ENCODE measurements at places on chromosomes 13 and 19.

DNA sequence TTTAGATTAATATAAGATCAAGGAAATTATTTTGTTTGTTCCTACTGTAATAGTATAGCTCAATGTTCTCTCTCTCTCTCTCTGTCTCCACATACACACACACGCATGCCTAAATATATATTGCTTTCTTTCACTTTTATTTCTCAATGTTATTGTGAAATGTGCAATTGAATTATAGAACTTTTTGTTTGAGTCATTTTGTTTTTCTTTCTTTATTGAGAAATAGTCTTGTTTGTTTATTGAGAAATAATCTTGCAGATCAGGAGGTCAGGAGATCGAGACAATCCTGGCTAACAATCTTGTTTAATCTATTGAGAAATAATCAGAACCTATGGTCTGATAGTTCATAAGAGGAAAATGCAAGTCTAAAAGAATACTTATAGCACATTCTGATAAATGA is 1581.3 kb downstream of the EFNB2 start:
- DNase-seq, result no peak
- no peaks in the 10 kb centered on the region for H3K27me3 ChIP-seq
- H3K4me1 ChIP-seq, result peaks cover 4% of the 10 kb centered on the region
- no peak overlapping the region for H3K4me3 ChIP-seq

DNA sequence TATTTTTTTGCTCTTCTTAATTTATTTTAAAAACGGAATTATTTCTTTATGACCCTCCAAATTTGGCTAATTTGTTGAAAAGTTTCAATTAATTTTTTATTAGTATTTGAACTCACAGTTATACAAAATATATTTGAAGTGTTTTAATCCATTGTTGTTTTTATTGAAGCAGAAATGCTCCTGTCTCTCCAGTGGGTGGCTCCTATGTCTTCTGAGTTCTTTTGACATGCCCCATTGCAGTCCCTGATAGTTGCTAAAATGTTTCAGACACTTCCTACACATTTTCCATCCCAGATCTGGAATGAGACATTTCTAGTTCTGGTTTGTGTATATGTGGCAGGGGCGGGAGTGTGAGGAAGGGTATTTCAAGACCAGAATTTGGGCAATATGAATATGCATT is 579.4 kb upstream of the PRR20A start:
- no peaks in the 10 kb centered on the region for H3K36me3 ChIP-seq
- DNase-seq, result no peak
- H3K4me3 ChIP-seq, result no peak overlapping the region

DNA sequence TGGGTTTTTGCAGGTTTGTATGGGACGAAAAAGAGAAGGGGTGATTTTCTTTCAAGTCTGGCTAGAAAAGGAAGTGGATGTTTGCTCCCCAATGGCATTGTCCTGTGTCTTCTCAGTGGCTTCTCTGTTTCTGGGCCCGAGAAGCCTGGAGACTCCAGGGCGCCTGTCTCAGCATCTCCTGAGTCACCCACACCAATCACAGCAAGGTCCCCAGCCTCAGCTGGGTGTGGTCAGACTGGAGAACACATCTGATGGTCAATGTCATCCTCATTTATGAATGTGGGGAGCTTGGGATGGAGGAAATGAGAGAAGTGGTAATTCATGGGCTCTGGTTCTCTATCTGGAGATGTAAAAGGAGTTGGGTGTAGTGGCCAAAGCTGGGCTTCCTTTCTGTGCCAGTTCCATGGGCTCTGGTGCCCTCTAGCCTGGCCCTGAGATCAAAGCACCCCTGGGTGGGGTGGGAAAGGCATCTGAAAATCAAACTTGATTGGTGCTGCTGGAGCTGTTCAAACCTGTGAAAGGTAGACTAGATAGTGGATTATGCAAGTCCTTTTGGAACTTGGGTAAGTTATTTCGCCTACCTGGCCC is 13.4 kb downstream of the RASL11A start:
- H3K27ac ChIP-seq, result no peak overlapping the region
- DNase-seq, result no peak
- no peaks in the 10 kb centered on the region for H3K36me3 ChIP-seq

DNA sequence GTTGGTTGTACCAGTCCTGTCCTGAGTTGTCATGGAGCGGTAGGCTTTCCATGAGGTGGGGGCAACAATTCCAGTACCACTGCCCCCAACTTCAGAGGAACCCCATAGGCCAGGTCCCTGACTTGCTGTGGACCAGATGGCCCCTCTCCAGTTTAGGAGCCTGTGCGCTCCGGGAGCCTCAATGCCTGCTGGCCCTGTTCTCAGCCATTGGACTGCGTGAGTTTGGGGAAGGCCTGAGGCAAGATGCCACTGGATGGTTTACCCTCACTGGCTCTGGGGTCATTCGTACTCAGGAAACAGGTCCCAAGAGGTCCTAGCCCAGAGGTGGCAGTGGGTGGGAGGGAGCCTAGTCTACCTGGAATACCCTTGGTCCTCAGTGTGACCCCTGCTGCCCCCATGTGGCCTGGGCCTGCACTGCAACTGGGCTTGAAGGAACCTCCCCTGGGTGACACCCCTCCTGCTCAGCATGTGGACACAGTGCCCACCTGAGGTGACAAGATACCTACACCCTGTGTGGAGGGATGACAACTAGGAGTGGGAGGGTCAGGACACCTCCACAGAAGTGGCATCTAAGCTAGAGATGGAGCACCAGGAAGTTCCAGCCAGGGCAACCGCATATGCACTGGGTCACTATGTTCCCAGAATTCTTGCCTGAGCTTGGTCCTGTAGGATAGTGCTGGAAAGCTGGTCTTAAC is 6.0 kb upstream of the PRR19 start:
- H3K4me1 ChIP-seq, result no peaks in the 10 kb centered on the region

DNA sequence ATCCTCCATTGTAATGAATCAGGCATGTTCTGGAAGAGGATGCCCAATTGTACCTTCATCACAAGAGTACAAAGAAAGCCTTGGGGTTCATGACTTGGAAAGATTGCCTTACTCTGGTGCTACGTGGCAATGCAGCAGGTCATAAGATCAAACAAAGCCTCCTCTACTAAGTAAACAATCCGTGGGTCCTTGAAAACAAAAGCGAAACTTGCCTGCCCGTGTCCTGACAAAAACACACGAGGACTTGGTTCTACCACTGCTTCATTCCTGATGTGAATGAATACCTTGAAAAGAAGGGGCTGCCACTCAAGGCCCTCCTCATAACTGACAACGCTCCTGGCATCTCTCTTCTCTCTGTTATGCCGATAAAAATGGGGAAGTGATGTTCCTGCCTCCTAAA is 18.9 kb downstream of the ZNF563 start:
- peaks cover 31% of the 10 kb centered on the region for H3K36me3 ChIP-seq
- H3K4me3 ChIP-seq, result no peak overlapping the region
- no peaks in the 10 kb centered on the region for H3K4me1 ChIP-seq
- H3K27me3 ChIP-seq, result no peaks in the 10 kb centered on the region
- H3K27ac ChIP-seq, result no peak overlapping the region

- no peak overlapping the region for H3K4me3 ChIP-seq
- no peaks in the 10 kb centered on the region for H3K4me1 ChIP-seq
- no peak overlapping the region for H3K27ac ChIP-seq
- no peaks in the 10 kb centered on the region for H3K36me3 ChIP-seq
- DNase-seq, result no peak
These were observed 1241.5 kb upstream of the MIR17HG start for GRCh38 chr13:90105849-90106496.

GRCh38 chr19:9474975-9475374 is 23.4 kb downstream of the ZNF560 start:
- H3K4me1 ChIP-seq, result no peaks in the 10 kb centered on the region
- H3K27ac ChIP-seq, result no peak overlapping the region
- peaks cover 4% of the 10 kb centered on the region for H3K36me3 ChIP-seq
- no peak overlapping the region for H3K4me3 ChIP-seq
- H3K27me3 ChIP-seq, result no peaks in the 10 kb centered on the region

GRCh38 chr19:13796301-13797057 is 1.2 kb downstream of the ZSWIM4 start:
- peaks cover 10% of the 10 kb centered on the region for H3K36me3 ChIP-seq
- peak overlapping the region; percentile 94 for H3K27ac ChIP-seq
- no peaks in the 10 kb centered on the region for H3K27me3 ChIP-seq
- no peak for DNase-seq
- H3K4me1 ChIP-seq, result peaks cover 11% of the 10 kb centered on the region
- H3K4me3 ChIP-seq, result peak overlapping the region; percentile 84

GRCh38 chr19:37470216-37470615 is 1.1 kb downstream of the ZNF570 start:
- peaks cover 18% of the 10 kb centered on the region for H3K4me1 ChIP-seq
- DNase-seq, result no peak
- H3K36me3 ChIP-seq, result peaks cover 9% of the 10 kb centered on the region
- no peaks in the 10 kb centered on the region for H3K27me3 ChIP-seq
- peak overlapping the region; percentile 98 for H3K27ac ChIP-seq
- H3K4me3 ChIP-seq, result peak overlapping the region; percentile 98

GRCh38 chr13:100290165-100290801 is 201.4 kb downstream of the PCCA start:
- no peak overlapping the region for H3K4me3 ChIP-seq
- peaks cover 4% of the 10 kb centered on the region for H3K4me1 ChIP-seq
- no peak for DNase-seq

DNA sequence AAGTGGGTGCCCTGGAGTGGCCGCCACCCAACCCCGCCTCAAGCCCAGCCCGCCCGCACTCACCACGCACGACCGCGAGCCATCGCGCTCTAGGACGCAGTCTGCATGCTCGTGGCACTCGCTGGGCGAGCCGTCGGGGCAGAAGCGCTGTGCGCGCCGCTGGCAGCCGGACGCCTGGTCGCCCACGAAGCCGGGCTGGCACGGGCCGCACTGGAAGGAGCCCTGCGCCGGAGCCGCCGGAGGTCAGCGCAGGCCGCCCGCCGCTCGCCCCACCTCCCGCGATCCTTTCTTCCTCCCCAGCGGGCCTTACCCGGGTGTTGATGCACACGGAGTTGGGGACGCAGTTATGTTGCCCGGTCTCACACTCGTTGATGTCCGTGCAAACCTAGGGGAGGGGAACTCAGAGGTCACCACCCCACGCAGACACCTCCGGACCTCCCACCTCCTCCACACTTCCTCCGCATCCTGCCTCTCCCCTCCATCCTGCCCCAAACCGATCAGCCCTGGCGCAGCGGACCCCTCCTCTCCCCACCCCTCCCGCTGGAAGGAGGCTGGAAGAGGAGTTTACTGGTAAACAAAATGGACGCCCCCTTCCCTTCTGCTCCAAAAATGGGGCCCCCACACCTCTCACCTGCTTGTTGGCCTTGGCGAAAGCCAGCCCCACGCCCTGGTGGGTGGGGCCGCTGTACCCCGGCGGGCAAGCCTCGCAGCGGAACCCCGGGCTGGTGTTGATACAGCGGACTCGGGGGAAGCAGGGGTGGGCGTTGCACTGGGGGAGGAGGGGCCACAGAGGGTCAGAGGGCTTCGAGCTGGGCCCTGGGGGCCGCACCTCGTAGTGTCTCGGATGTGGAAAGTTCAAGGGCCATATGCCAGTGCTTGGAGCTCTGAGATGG is 2.3 kb downstream of the COMP start:
- peak overlapping the region; percentile 17 for H3K27ac ChIP-seq
- DNase-seq, result no peak
- peaks cover 87% of the 10 kb centered on the region for H3K27me3 ChIP-seq
- H3K4me3 ChIP-seq, result peak overlapping the region; percentile 7

DNA sequence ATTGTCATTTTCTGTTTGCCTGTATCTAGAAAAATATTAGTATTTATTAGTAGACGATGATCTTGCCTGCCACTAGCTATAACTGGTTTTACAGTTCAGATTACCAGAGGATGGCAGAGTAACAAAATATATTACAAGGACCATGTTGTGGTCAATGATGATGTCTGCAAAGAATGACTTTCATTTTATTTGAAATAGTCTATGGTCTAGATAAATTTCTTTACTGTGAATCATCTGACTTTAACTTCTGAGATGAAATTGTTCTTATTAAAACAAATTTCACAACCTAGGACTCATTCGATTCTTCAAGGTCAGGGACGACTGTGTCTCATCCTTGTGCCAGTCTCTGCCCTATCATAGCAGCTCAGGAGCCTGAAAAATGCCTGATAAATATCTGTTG is 637.8 kb upstream of the KLF12 start:
- H3K4me1 ChIP-seq, result no peaks in the 10 kb centered on the region
- no peak overlapping the region for H3K27ac ChIP-seq
- H3K27me3 ChIP-seq, result no peaks in the 10 kb centered on the region
- no peaks in the 10 kb centered on the region for H3K36me3 ChIP-seq
- DNase-seq, result no peak

- peaks cover 13% of the 10 kb centered on the region for H3K4me1 ChIP-seq
- DNase-seq, result peak; percentile 22
- H3K4me3 ChIP-seq, result no peak overlapping the region
- no peaks in the 10 kb centered on the region for H3K27me3 ChIP-seq
- peak overlapping the region; percentile 88 for H3K27ac ChIP-seq
These were observed 101.3 kb downstream of the ARHGEF7 start for GRCh38 chr13:111216166-111216960.

GRCh38 chr13:103557878-103558277 is 491.7 kb upstream of the SLC10A2 start:
- H3K27me3 ChIP-seq, result no peaks in the 10 kb centered on the region
- no peak overlapping the region for H3K4me3 ChIP-seq
- DNase-seq, result no peak
- no peak overlapping the region for H3K27ac ChIP-seq
- no peaks in the 10 kb centered on the region for H3K36me3 ChIP-seq

DNA sequence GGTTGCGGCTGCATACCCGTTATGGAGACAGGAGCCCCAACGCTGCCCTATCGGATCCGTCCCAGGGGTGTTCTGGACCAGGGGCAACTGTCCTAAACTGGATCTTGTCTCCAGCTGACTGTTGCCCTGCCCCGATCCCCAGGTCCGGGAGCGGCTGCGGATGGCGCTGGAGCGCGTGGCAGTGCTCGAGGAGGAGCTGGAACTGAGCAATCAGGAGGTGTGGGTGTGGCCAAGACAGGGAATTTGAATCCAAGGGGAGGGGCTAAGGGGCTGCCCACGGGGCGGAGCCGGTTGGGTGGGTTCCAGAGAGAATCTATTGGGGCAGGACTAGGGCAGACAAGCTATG is 9.9 kb downstream of the PPFIA3 start:
- peaks cover 41% of the 10 kb centered on the region for H3K27me3 ChIP-seq
- H3K36me3 ChIP-seq, result no peaks in the 10 kb centered on the region
- H3K27ac ChIP-seq, result no peak overlapping the region
- no peak for DNase-seq
- H3K4me3 ChIP-seq, result no peak overlapping the region
- H3K4me1 ChIP-seq, result no peaks in the 10 kb centered on the region

- no peak for DNase-seq
- peaks cover 7% of the 10 kb centered on the region for H3K27me3 ChIP-seq
- H3K36me3 ChIP-seq, result no peaks in the 10 kb centered on the region
These were observed 44.3 kb upstream of the CEACAM21 start for GRCh38 chr19:41531438-41532311.

- peaks cover 8% of the 10 kb centered on the region for H3K27me3 ChIP-seq
- no peaks in the 10 kb centered on the region for H3K4me1 ChIP-seq
- no peaks in the 10 kb centered on the region for H3K36me3 ChIP-seq
- no peak overlapping the region for H3K4me3 ChIP-seq
These were observed 47.6 kb downstream of the CHST8 start for GRCh38 chr19:33669376-33669775.

GRCh38 chr13:26957182-26957581 is 196.6 kb upstream of the GPR12 start:
- peak overlapping the region; percentile 4 for H3K27ac ChIP-seq
- no peaks in the 10 kb centered on the region for H3K36me3 ChIP-seq
- H3K4me3 ChIP-seq, result no peak overlapping the region

GRCh38 chr13:80055847-80056246 is 285.1 kb downstream of the SPRY2 start:
- peaks cover 3% of the 10 kb centered on the region for H3K27me3 ChIP-seq
- no peak overlapping the region for H3K4me3 ChIP-seq
- H3K27ac ChIP-seq, result no peak overlapping the region
- peaks cover 5% of the 10 kb centered on the region for H3K36me3 ChIP-seq
- peaks cover 10% of the 10 kb centered on the region for H3K4me1 ChIP-seq

All from progenitor cell of endocrine pancreas (in vitro differentiated cells).